ENCODE measurements at places on chromosomes 2 and 18. TPM values are rescaled to one million over a fixed set of nuclear protein-coding genes. Genes with fewer than 3 reads are reported as not detected.

MC4R gene
- polyA plus RNA-seq: 0.34 TPM

SKOR2 gene
- 0.03 TPM for polyA plus RNA-seq

DNA sequence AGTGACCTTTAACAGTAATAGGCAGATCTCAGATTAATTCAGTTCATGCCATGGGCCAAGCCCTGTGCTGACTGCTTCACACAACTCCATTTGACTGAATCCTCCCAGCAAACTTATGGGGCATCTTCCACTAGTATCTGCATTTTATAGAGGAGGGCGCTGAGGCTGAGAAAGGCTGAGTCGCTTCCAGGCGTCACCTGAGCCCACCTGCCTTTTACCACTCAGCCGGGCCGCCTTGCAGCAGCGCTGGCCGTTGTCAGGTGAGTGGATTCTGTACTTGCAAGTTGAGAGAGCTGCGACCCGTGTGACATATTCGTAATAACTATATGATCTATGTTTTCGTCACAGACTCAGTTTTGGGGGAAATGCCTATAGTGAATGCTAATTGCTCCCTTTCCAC lies 59.3 kb upstream of the B3GNT7 start:
- no peak for DNase-seq

DNA sequence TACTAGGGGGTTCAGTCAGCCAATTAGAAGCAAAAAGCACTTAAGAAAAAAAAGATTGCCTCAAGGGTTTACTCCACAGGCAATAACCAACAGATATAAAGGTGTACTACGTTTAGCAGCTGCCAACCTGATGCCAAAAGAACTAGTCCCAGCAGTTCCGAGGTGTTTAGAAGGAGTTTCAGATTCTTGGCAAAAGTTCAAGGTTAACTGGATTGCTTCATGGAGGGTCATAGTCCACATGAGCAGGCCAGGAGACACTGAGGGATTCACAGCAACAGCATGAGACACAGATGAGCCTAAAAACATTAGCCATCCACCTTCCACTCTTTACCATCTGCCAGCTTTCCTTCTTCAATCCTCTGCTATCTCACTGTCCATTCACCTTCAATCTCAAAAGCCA lies 4.9 kb upstream of the DNAH7 start:
- DNase-seq: no peak

DNA sequence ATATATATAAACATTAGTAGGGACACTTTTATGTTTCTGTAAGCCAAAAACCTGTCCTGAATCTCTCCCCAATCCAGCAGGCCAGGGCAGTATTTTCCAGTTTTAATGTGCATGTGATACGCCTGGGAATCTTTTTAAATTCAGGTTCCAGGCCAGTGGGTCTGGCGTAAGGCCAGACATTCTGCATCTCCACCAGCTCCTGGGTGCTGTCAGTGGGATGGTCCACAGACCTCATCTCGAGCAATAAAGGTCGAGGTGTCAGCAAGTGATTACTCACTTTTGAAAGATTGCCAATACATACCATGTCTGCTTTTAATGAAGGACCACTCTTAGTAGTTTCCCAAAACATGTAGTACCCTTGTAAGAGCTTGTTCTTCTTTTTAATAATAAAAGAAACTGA lies 189.9 kb upstream of the SH3BP4 start:
- no peak for DNase-seq

All from renal pelvis (tissue), 12 donors.